ENCODE measurements at places on chromosomes 3 and 15.

DNA sequence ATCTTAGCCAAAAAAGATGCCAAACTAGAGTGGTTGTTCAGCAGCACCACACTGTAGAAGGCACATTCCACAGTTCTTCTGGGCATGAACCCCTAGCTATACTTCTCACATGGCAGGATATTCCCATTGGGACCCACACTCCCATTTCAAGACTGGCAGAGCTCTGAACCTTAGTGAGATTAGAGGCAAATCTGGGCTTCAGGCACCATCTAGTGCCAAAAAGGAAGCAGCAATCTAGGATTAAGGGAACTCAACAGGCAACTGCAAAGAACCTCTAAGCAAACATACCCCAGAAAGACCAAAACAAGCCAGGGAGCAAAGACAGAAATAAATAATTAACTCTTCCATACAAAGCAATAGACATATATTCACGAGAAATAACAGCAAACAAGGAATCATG is 66.2 kb downstream of the TAFA4 start:
- DNase-seq, result no peak

DNA sequence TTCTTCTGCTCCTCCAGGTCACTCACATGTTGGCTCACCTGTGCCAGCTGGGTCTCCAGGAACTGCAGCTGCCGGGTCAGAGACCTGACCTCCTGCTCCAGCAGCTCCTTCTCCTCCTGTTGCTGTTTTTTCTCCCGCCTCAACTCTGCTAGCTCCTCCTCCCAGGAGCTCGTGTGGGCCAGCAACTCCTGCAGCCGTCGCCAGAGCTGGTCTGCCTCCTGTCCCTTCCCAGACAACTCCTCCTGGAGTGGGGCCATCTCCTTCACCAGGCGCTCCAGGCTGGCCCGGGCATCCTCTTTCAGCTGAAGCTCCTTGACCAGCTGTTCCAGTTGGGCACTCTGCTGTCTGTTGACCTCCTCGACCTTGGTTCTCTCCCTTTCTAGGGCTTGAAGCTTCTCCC is 24.5 kb downstream of the CXCR6 start:
- no peak for DNase-seq

DNA sequence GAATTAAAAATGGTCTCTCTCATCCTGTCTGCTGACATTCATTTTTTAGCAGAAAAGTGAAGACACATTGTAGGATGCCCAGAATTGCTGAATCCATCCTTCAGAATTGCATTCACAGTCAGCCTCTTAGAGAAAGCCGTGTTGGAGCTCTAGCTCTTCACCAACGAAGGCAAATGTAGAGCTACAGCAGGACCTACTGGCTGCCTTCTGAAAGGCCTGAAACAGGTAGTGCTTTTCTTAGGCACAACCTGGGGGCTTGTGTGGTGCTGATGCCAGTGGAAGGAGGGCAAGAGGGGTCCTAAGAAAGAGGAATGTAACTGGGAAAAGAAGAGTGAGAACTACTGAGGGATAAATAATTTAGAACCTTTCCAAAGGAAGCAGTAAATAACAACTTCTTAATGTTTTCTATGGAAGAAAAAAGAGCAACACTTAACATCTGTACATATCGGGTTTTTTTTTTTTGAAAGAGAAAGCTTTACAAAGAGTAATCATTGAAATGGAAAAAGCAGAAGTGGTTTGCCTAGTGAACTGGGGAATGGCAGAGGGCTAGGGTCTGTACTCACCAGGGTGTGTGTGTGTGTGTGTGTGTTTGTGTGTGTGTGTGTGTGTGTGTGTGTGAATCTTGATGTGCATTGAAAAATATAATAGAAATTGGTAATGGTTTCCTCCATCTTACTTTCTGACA is 297.8 kb downstream of the SATB1 start:
- no peak for DNase-seq

GRCh38 chr15:61256231-61256630 is 27.1 kb upstream of the RORA start:
- DNase-seq, result no peak

DNA sequence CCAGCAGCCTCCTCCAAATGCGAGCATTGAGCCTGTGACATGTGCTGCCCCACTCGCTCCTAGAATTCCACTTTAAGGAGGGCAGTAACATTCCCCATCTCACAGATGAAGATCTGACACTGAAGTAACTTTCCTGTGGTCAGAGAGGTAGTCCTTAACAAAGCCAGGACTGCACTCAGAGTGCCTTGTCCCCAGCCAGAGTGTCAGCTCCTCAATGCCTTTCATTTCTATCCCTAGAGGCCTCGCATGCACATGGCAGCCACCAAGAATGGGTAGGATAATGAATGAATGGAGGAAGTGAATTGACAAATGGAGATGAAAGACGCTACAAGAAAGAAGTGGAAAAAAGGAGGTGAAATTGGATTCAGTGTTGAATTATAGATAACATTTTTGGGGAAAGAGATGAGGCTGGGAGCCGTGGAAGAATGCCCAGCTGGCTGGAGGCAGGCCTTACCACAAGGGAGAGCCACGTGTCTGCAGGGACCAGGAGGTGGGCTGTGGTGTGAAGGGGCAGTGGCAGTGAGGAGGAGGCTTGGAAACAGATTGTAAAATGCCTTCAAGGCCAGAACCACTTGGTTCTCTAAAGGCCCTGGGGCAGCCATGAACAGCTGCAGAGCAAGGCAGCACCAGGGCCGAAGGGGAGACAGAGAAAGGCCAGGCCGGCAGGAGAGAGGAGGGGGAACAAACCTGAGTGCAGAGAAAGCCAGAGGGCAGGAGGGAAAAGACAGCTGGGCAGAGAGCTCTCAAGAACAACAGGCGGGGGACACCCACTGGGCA is 10.4 kb downstream of the CFAP92 start:
- DNase-seq, result no peak

Measured in activated CD4-positive, CD25-positive, alpha-beta regulatory T cell (primary cell).